Effector memory CD4-positive, alpha-beta T cell (primary cell): ENCODE measurements at places on chromosomes 2 and 18.

DNA sequence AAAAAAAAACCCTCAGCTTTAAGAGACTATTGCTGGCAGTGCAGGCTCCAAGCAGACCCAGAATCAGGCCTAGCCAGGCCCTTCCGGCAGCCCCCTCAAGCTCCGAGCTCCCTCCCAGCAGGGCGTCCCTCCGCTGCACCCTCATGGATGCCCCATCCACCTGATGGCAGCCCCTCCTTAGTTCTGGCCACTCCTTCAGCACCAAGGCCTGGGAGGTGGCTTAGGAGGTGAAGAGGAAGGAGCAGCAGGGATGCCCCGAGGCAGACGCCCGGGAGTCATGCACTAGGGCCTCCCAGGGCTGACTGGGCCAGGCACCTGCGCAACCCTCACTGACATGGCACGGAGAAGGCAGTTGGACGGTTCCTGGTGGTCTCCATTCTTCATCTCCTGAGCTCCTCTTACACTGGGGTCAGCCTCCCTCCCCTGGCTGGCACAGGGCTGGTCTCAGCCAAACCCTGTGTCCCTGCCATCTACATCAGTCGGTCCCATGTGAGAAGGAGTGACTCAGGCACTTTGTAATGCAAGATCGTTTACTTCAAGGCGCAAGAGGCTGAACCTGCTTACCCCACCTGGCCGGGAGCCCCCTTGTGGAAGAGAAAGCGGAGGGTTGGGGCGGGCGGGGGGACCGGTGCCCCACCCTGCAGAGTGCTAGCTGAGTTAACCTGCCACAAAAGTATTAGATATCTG, 53.5 kb upstream of the ID2 start:
- DNase-seq, result no peak

- no peak for DNase-seq
These were observed 35.8 kb downstream of the MTCL1 start for GRCh38 chr18:8741117-8741516.

GRCh38 chr18:10453806-10454680, at the start of gene APCDD1:
TSS of gene APCDD1 (plus strand) at chr18:10454635. CDS start at chr18:10454982, 347 bp downstream.
- DNase-seq, result no peak

DNA sequence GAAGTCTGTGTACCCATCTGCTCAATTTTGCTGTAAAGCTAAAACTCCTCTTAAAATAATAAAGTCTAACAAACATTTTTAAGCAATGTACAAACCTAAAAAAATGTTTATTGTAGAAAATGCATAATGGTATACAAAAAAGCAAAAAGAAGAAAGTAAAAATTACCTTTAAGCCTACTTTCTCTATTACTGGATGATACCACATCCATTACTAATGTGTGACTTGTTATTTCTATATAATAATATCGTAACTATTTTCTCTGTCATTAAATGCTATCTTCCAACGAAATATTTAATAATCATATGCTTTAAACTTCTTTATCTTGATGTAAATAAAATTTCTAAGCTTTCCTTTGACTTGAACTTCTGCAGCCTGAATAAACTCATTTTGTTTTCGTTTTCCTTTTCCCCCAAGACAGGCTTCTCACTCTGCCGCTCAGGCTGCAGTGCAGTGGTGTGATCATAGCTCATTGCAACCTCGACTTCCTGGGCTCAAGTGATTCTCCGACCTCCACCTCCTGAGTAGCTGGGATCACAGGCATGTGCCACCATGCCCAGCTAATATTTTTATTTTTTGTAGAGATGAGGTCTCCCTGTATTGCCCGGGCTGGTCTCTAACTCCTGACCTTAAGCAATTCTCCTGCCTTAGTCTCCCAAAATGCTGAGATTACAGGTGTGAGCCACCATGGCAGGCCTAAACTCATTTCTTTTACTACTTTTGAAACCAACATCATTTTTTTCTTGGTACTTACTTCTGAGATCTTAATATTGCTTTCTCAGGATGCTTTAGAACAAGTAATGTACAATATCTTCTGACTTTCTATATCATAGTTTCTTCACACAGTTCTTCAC, 18.1 kb upstream of the DNAH7 start:
- DNase-seq, result no peak

DNA sequence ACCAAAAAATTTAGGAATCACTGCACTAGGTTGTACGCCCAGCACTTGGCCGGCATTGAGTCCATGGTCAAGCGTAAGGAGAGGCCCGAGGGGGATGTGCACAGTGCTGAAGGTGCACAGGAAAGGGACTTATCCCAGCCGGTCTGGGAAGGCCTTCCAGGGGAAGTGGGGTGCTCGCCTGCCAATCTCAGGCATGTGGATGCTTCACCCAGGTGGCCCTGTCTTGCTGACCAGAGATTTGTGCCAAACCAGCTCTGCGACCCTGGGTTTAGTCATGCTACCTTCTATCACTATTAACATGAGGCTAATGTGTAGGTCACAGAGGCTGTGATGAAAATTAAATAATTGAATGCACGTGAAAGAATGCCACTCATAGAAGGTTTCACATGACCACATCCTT, 1.7 kb upstream of the ITM2C start:
- no peak for DNase-seq
